ENCODE measurements at places on chromosomes 5 and 9. TPM values are rescaled to one million over a fixed set of nuclear protein-coding genes. Genes with fewer than 3 reads are reported as not detected.

DNA sequence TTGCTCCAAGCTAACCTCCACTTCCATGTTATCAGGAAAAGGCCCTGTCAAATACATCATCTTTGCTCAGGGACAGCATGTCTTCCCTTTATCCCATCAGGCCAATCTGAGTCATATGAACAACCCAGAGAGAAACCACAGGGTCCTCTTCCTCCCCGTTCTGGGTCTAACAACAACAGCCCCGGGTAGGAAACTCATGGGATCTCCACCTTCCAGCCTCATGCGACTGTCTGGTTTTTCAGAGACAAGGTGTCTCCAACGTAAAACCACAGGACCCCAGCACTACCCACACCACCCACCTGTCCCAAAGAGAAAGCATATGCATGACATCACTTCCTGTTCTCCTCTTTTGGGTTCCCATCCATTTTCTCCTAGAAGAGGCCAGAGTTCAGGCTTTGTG lies 217.9 kb downstream of the ENC1 start:
- DNase-seq: no peak

DNA sequence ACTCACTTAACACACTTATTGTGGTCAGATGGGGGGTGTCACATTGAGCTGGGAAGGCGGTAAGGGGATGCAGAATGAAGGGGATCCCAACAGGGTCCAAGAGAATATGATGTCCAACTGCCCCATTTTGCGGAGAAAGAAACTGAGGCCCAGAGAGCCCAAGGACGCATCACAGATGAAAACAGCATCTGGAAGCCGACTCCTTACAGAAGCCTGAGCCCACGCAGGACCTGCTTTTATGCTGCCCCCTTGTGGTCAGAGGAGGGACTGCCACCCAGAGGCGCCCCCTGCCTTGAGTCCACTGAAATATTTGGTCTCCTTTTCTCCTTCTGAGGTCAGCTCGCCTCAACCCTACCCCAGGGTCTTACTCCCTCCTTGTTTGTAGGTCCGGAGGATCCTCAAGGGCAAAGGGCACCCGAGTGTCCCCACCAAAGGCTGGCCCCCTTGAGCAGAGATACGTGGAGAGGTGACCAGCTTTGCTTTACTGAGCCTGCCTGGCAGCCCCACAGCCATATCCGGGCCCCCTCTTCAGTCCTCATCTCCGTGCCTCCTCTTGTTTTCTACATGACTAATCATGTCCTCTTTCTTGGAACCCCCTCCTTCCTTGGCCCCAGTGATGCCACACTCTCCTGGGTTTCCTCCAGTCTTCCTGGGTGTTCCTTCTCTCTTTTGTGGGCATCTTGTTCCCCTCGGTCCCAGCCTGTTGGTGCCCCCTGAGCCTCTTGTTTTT lies 30.0 kb upstream of the TTLL11 start:
- peak; percentile 93 for DNase-seq

DNA sequence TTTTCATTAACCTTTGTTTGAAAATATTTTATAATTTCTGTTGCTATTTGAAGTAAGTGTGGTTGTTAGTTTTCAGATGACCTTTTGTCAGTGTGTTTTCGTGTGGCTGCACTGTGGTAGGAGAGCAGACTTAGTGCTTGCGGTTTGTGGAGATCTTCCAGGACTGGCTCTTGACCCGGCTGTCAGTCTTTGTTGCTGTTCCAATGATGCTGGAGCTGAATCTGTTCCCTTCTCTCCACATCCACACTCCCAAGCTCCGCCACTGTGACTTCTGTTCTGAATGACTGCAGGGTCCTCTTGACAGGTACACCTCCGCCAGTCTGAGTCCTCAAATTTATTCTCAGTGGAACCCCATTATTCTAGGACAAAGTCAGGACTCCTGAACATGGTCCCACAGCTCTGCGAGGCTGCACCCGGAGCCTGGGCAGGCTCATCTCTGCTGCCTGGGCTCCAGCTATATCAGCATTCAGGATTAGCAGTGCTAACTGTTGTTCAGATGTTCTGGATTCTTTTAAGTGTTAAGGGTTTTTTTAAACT lies 126.0 kb downstream of the WNK2 start:
- DNase-seq: no peak

DNA sequence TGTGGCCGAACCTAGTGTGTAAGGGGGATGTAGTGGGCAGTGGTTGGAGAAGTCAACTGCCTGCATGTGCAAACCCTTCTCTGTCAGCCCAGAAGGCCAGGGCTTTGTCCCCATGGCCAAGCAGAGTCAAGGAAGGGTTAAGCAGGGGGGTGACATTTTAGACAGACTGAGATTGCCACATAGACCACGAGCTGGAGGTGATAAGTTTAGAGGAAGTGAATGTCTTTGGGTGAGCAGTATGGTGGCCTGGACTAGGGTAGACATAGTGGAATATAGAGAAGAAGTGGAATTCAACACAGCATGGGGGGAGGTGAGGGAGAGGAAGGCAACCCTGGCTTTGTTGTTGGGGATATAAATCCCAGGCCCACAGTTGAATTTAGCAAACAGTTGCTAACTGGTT lies 38.7 kb upstream of the CDKN2AIPNL start:
- no peak for DNase-seq

DEPDC1B gene
- total RNA-seq: 20.5 TPM

TPPP gene
- not detected for total RNA-seq

DNA sequence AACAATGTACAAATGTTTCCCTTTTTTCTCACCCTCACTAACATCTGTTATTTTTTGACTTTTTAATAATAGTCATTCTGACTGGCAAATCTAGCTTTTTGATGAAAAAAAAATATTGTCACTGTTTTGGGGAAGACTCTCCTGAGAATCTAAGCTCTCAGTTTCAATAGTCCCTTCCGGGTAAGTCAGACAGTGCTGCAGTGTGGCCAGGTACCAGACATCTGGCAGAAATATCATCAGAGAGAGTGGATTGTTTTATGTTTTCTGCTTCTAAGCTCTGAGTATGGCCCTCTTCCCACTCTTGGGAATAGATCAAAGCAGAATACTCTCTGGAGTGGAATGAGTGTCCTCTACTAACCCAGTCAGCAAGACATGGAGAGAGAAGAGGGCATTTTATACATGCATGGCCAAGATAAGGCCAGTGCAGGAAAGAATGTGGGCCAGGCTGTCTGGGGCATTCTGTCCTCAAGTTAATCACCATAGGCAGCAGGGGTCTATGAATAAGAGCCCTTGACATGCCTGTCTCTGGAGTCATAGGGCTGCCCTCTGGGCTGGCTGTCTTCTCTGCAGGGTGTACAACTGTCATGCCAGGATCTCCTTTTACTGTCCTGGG lies 38.5 kb upstream of the OR2S2 start:
- no peak for DNase-seq

DNA sequence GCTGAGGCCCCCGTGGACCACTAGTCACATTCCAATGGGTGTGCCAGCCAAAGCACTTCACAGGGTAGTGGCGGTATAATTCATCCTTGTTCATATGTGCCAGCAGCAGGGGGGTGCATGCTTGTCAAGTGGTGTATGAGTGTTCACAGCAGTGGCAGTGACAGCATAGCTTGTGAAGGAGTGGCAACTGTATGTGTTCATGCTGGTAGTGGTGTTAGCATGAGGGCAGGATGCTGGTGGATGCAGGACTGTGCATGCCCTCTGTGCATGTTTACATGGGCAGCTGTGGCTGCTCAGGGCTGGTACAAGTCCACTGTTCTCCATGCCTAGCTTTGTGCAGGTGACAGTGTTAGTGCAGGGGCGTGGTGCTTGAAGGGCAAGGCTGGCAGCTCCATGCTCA lies 253.4 kb upstream of the DMAC1 start:
- no peak for DNase-seq

- peak; percentile 81 for DNase-seq
Measured at GRCh38 chr9:120878188-120879130, 1.5 kb upstream of the PHF19 start.

DNA sequence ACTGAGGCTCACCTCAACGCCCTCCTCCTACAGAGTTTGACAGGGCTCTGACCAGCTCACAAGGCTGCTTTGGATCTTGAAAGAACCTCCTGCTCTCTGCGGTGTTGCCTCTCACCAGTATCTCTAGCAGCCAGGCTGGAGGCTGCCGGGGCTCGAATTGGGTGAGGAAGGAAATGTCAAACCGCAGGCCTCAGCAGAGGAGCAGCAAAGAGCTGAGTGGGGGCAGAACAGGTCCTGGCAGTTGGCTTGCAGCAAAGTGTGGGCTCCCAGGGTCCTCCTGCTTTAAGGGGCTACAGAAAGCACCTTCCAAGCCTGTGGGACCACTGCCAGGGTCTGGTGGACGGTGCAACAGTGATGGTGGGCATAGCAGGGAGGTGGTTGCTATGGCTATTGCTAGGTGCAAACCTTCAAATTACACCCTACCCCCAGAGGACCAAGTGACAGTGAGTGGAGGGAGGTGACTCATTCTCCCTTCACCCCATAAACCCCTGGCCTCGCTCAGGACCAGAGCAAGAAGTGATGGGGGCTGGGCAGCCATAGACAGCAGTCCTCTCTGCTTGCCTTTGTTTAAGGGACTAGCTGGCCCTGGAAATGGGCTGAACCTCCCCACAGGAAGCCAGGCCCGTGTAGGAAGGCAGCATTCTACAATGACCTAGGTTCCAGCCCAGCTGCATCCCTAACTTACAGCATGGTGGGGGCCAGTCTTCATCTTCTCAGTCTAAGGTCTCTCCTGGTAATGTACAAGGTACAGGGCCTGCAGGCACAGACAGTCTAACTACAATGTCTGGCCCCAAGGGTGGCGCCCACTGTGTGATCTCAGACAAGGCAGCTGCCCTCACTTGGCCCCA lies 18.7 kb downstream of the LCP2 start:
- peak; percentile 96 for DNase-seq

DNA sequence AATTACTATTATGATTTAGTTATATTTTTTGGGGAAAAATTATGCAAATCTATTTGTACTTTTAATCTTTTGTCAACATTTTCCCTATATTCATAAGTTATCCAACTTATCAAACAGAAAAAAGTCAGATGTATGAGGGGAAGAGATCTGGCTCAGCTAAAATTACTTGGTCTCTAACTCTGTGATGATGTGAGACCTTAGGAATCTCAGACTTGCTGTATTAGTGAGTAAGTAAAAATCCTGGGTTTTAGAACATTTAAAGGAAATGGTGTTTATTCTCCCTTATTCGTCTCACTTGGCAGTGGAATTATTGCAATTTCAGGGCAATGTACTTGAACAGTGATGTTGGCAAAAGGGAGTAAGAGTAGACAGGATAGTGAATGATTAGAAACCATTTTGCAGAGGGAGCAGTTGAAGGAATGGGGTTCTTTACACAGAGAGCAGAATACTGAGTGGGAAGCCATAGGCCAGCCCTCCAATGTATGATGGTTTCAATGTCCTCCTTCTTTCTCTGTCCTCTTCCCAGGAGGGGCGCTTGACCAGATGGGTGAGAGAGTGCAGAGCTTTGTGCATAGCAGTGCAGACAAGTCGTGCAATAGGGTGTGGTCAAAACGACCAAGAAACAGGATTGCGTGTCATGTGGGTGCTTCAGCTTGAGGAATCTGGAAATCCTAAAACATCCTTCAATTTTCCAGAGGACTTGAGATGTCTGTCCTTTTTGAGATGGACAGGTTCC lies 91.7 kb downstream of the TENT4A start:
- DNase-seq: no peak

DNA sequence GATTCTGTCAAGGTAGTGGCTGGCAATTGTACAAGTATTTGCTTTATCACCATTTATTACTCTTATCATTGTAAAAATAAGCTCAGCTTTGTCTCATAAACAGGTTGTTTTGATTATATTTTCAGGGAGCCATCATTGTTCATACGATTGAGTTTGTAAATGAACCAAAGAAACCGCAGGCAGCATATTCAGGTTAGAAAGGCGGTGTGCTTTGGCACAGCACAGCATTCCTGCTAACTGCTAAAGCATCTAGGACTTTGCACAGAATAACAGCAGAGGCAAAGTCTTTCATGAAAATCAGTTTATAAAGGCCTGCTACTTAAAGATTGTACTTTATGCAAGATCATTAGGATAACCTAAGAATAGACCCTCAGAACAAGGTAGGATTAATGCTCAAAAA lies 281.5 kb upstream of the SLC24A2 start:
- DNase-seq: no peak

TMEFF1 gene
- total RNA-seq: not detected
